Bronchial smooth muscle cell (primary cell): ENCODE measurements at places on chromosomes 7 and 10. TPM values are rescaled to one million over a fixed set of nuclear protein-coding genes. Genes with fewer than 3 reads are reported as not detected.

The VPS41 gene
- 62.1 and 76.8 TPM in 2 replicates for total RNA-seq

The SPDYE5 gene
- not detected in 2 replicates for total RNA-seq

The RPA3 gene
- total RNA-seq, result 14.8 and 27.4 TPM in 2 replicates

The ABCC2 gene
- 0.47 and 0.60 TPM in 2 replicates for total RNA-seq

The HOXA10 gene
- total RNA-seq, result under 0.01 TPM in 1 of 2 replicates, not detected in the other

The HABP2 gene
- not detected in 2 replicates for total RNA-seq

The GIMAP5 gene
- not detected in 2 replicates for total RNA-seq
